Astrocyte (in vitro differentiated cells and primary cell): ENCODE measurements at places on chromosomes 13 and 19. TPM values are rescaled to one million over a fixed set of nuclear protein-coding genes. Genes with fewer than 3 reads are reported as not detected.

GRCh38 chr13:42312817-42313431 is 41.0 kb downstream of the AKAP11 start:
- H3K4me1 ChIP-seq = no peaks in the 10 kb centered on the region
- H3K36me3 ChIP-seq = peaks cover 10% of the 10 kb centered on the region
- no peaks in the 10 kb centered on the region for H3K27me3 ChIP-seq
- no peak overlapping the region for H3K4me3 ChIP-seq
- no peak overlapping the region for H3K27ac ChIP-seq
- no peak for DNase-seq

Gene GJB2
- 4.6 and 23.2 TPM in 2 replicates for total RNA-seq

Gene THSD1
- total RNA-seq = 14.4 and 18.7 TPM in 2 replicates

GRCh38 chr13:103568314-103568713 is 502.1 kb upstream of the SLC10A2 start:
- no peaks in the 10 kb centered on the region for H3K27me3 ChIP-seq
- H3K36me3 ChIP-seq = no peaks in the 10 kb centered on the region
- no peaks in the 10 kb centered on the region for H3K4me1 ChIP-seq
- no peak overlapping the region for H3K27ac ChIP-seq
- H3K4me3 ChIP-seq = no peak overlapping the region
